ENCODE measurements at places on chromosomes 5 and 9.

DNA sequence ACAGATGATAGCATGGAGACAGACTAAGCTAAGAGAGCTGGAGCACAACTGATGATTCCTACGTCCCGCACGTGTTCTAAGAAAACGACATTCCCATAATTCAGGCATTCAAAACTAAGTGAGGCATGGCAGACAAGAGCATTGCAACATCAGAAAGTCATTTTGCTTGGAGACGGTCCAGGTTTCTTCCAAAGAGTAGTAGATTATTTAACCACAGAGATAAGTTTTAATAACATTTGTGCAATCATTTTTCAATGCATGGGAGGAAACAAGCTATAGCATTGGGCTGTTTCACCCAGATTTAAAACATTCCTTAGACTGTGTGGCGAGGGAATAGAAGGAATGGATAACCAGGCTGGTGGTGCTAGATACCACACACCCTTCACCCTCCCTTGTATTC lies 117.2 kb downstream of the APBA1 start:
- no peak for DNase-seq

GRCh38 chr9:14214065-14214684 lies 99.8 kb downstream of the NFIB start:
- no peak for DNase-seq

GRCh38 chr5:147508711-147509040 lies 1.2 kb downstream of the DPYSL3 start:
- no peak for DNase-seq

GRCh38 chr9:19550009-19550408 lies 141.2 kb downstream of the ACER2 start:
- no peak for DNase-seq

DNA sequence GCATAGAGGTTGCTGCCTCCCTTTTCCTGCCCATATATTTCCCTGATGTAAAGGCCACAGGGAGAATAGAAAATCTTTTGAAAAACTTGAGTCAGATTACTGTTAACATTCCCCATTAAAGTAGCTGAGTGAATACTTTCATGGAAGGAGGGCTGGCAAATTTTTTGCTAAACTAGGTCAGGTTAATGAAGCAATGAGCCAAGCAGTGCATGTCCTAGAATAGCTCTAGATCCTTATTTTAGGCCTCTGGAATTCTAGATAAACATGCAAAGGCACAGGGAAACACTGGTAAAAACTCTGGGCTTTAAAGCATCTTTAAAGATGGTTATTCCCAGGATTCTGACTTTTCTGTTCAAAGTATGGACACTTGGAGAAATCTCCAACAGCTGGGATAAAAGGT lies 27.9 kb downstream of the TTC1 start:
- DNase-seq = no peak

DNA sequence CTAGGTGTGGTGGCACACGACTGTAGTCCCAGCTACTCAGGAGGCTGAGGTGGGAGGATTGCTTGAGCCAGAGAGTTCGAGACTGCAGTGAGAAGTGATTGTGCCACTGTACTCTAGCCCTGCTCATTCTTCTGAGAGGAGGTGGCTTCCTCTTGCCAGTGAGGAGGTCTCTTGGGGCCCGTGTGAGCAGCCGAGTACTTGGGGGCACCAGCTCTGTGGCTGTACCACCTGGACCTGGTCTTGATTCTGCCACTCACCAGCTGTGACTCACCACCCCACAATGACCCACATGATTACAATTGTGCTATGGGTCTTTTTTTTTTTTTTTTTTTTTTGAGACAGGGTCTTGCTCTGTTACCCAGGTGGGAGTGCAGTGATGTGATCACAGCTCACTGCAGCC lies 18.0 kb upstream of the CRB2 start:
- no peak for DNase-seq

- peak; percentile 62 for DNase-seq
These were observed 10.1 kb upstream of the C1QTNF3 start for GRCh38 chr5:34053133-34053532.

GRCh38 chr5:172749881-172750633 lies 20.9 kb downstream of the DUSP1 start:
- DNase-seq = no peak

DNA sequence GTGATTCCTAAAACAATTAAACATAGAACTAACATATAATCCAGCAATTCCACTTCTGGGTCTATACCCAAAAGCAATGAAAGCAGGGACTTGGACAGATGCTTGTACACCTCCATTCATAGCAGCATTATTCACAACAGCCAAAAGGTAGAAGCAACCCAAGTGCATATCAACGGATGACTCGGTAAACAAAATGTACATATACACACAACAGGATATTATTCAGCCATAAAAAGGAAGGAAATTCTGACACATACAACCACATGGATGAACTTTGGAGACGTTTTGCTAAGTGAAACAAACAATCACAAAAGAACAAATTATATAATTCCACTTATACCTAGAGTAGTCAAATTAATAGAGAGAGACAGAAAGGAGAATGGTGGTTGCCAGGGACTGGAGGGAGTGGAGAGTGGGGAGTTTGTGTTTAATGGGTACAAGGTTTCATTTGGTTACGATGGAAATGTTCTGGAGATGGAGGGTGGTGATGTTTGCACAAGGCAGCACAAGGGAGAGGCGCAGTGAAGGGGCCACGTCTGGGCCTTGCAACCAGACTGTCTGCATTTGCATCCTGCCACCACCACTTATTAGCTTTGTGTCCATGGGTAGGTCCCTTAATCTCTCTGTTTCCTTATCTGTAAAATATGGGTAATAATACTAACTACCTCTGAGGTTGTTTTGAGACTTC lies 36.3 kb upstream of the RLN1 start:
- peak; percentile 58 for DNase-seq

DNA sequence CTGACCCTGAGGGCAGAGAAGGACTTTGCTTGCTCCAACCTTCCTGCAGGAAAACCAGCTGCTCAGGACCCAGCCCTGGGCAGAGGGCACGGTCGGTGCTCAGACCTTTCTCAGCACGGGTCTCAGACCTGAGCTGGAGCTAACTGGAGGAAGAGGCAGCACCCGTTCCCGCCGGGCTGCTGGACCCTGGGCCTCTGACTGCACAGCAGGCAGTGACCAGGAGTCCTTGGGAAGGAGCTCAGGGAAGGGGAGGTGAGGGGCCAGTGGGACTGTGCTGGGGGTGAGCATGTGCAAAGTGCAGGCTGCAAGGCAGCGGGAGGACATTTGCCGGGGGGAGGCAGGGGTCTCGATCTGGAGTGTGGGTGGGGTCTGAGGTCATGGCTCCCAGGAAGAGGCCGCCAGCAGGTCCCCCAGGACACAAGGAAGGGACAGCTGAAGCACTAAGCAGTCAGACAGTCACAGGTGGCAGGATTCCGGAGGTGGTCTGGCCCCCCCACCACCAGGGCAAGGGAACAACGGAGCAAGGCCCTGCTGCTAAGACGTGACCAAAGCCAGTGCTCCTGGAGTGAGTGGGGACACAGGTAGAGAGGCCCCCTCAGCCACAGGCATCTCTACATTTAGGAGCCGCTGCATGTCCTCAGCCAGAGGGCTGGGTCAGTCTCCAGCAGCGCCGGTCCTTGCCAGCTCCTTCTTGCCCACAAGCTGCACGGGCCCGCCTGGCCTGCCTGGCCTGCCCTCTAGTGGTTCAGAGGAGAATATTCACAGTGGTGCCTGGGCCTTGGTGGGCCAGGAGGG lies 4.8 kb upstream of the DPM2 start:
- peak; percentile 73 for DNase-seq

- peak; percentile 95 for DNase-seq
These were observed 178.5 kb downstream of the C9orf152 start for GRCh38 chr9:110029429-110029955.

DNA sequence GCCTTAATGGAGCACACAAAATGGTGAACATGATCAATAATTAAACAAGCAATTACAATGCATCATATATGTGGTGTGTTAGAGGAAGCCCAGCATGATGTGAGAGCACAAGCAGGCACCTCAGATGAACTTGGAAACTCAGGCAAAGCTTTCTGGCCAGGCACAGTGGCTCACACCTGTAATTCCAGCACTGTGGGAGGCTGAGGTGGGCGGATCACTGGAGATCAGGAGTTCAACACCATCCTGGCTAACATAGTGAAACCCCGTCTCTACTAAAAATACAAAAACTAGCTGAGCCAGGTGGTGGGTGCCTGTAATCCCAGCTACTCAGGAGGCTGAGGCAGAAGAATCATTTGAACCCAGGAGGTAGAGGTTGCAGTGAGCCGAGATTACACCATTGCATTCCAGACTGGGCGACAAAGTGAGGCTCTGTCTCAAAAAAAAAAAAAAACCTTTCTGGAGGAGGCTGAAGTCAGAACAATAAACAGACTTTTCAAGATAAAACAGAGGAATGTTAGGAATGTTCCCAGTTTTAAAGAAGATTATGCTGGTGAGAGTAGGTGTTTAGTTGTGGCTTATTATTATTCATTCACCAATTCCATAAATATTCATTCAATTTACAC lies 159.4 kb downstream of the CEMIP2 start:
- DNase-seq = peak; percentile 2

- DNase-seq = no peak
These were observed 201.8 kb upstream of the ZNF608 start for GRCh38 chr5:124948062-124948753.

DNA sequence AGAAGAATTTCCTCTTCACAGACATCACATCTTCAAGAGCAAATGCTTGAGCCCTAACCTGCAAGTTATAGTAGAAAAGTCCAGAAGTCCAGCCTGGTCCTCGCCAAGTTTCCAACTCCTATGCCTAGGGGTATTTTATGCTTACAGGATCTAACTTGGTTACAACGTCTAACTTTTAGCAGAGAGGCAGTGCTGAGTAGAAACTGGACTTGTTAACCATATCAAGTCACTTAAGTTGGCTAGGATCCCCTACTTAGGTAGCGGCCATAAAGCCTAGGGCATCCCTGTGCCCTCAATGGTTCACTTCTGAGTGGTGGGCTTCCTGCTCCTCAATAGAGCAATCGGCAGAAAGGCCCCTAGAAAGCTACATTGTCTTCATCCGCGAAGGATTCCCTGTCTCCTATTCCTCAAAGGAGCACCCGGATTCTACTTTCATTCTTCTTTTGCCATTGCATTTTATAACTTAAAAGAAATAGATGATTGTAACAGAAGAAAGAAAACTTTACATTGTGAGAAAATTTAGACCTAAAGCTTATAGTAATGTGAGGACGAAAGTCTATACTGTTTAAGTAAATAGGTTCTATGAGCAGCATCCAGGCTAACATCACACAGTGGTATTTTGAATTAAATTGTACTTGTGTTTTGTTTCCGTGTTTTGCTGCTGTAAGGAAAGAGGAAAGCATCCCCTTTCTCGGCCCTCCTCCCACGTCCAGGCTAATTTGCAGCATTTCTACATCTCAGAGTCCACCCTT lies 1.3 kb upstream of the MTAP start:
- no peak for DNase-seq

- no peak for DNase-seq
These were observed 106.8 kb downstream of the DMRT2 start for GRCh38 chr9:1156794-1157550.

DNA sequence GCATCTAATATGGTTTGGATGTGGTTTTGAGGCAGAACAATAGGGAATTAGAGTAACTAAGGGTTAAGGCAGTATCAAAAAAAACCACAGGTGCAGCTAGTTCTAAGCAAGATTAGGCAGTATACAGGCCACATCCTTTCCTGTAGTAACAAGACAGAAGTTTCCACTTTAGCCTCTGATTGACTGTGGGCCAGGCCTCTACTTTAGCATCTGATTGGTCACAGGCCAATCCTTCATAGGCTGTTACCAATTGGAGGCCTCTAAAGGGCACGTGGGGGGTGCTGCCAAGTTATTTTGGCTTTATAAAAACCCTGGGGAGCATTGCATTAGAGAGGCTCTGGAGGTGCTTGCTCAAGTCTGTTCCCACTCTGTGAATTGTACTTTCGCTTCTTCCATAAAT lies 144.1 kb upstream of the ST8SIA4 start:
- DNase-seq = no peak

DNA sequence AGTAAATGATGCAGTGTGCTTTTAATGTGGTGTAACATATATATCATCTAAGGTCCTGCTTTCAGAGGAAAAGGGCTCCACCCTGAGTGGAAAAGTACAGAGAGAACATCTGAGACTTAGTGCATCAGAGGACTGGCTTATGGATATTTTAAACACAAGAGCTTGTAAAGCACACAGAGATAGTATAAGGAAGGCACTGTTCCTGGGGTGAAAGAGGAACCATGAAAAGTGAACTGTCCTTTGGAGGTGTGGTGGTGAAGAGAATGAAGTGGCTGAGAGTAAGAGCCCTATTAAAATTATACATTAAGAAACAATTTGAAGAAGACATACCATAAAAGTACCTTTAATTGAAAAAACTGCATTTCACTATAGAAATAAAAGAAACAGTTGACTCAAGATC lies 68.9 kb downstream of the CSF2 start:
- DNase-seq = no peak

DNA sequence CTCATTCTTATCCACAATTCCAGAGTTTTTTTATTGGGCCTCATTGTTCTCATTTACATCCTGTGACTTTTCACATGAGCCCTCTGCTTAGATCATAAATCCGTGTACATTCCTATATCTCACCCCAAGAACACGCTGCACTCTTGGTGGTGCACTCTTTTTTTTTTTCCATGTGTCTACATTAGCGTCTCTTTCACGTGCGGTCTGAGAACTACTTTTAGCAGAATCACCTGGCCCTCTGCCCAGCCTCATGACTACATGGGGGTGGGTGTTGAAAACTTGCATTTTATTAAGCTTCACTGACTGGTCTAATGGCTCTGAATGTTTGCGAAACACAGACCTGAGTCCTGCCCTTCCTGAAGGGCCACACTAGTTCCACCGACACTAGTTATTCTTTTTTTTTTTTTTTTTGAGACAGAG lies 18.6 kb downstream of the C9orf57 start:
- DNase-seq = peak; percentile 73

DNA sequence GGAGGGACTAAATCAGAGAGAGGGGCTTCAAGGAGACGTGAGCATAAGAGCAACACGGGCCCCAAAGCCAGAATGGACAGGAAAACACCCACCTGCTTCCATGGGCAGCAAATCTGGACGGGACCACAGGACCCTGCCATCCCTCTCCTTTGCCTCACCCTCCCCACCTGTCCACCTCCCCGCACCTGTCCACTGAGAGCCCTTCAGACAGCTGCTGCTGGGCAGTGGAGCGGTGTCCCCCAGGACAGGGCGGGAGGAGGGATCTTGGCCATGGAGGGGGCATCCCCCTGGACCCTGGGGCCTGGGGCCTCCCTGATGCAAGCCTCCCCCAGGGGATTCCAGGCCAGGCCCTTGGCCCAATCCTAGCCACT lies 2.6 kb downstream of the CCDC183 start:
- DNase-seq = no peak

DNA sequence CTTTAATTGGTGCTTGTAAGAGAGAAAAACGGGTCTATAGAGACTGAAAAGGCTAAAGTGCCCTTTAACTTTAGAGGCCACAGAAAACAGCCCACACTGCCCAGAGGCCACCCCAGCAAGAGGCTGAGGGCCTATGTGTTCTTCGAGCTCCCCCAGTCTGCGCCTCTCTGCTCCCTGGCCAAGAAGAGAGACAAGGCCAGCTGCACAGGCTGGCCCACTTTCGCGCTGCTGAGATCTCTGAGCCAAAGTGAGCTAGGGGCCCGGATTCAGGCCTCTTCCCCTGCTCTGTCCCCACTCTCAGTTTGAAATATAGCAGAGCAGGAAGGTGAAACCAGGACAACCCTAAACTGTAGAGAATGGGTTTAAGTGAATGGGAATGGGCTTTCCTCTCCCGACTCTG lies 132.0 kb upstream of the TRIM32 start:
- DNase-seq = no peak

- DNase-seq = no peak
These were observed 23.4 kb upstream of the GLRA1 start for GRCh38 chr5:151947931-151948608.
